Stimulated activated CD4-positive, alpha-beta T cell treated with anti-CD3 and anti-CD28 coated beads, Interleukin-15, amount 100 ng/mL, for 24 hours (primary cell): ENCODE measurements at places on chromosomes 5 and 9.

DNA sequence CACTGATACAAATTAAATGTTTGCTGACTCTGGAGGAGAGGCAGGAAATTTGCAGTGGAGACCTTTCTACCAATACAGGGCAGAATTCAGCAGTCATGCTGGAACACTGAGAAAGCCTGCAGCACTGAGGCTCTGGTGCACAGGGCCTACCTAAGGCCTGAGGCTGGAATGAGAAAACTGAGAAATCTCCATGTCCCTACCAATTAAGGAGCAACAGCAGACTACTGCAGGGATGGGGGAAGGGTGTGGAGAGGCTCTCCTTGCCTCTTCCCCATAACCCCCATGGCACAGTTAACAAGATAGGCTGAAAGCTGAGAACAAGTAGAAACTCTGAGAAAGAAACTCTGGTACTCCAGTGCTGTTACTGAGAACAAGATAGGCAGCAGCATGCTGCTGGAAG lies 10.5 kb downstream of the FBXO4 start:
- no peak for DNase-seq

- no peak for DNase-seq
These were observed 9.0 kb downstream of the ANXA6 start for GRCh38 chr5:151148583-151148982.

DNA sequence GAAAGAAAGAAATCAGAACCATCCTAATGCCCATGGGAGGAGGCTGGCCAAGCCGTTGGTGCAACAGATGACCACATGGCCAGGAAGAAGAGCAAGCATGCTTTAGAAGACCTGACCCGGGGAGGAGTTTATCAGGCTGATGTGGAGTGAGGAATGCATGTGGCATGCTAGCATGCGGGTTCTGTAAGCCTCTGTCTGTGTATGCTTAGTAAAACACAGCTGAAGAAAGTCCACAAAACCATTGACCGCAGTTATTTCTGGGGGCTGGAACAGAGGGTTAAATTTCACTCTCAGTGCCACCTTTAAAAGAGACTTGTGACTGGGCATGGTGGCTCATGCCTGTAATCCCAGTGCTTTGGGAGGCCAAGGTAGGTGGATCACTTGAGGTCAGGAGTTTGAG lies 19.1 kb downstream of the GFI1B start:
- DNase-seq = no peak

DNA sequence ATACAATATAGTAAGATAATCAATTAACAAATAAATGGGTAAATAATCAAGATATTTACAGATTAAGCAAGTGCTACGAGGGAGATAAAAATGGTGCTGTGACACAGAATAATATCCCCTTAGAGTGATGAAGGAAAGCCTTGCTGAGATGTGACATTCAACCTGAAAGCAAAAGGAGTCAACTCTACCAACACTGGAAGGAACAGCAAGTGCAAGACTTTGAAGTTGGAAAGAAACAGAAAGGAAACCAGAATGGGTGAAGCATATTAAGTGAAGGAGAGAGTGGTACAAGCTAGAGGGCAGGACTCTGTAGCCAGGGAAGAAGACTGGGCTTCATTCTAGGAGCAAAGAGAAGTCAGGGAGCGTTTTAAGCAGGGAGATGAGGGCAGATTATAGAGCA lies 12.2 kb upstream of the MEGF9 start:
- DNase-seq = no peak

- DNase-seq = peak; percentile 45
These were observed 34.4 kb upstream of the SLC6A3 start for GRCh38 chr5:1479581-1480188.

- no peak for DNase-seq
These were observed 58.4 kb upstream of the DAB2IP start for GRCh38 chr9:121593066-121593465.

- peak; percentile 73 for DNase-seq
These were observed 33.5 kb upstream of the CRB2 start for GRCh38 chr9:123322273-123323195.

DNA sequence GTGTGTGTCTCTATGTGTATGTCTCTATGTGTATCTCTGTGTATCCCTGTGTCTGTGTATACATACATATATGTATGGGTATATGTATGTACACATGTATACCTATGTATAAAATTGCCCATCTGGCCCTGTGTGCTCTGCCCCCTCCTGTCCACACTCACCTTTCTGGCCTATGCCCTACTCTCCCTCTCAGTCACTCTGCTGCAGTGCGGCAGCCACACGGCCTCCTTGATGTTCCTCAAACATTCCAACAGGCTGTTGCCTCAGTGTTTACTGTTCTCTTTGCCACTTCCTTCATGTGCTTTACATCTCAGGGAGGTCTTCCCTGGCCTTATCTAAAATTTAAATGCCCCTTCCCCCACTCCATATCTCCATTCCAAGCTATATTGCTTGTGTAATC lies 18.3 kb upstream of the RNF180 start:
- no peak for DNase-seq

DNA sequence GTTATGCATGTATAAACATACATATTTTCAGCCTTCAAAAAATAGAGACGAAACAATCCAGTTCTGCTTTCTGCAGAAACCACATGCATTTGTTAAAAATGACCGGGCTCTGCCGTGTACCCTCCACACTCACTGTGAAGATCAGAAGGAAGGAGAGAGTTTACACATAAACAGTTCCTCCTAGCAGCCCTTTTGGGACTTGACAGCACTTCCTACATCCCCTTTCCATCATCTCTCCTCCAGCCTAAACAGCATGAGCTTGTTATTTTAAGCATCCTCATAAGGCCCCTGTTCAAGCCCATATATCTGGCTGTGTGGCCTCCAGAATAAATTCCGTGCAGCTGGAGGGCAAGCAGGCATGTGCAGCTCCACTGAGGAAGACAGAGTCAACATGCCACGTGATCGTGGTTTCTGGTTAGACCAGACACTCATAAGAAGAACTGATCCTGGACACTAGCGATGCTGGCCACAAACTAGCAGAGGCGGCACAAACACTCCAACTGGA lies 42.2 kb downstream of the NIPAL4 start:
- DNase-seq = no peak

DNA sequence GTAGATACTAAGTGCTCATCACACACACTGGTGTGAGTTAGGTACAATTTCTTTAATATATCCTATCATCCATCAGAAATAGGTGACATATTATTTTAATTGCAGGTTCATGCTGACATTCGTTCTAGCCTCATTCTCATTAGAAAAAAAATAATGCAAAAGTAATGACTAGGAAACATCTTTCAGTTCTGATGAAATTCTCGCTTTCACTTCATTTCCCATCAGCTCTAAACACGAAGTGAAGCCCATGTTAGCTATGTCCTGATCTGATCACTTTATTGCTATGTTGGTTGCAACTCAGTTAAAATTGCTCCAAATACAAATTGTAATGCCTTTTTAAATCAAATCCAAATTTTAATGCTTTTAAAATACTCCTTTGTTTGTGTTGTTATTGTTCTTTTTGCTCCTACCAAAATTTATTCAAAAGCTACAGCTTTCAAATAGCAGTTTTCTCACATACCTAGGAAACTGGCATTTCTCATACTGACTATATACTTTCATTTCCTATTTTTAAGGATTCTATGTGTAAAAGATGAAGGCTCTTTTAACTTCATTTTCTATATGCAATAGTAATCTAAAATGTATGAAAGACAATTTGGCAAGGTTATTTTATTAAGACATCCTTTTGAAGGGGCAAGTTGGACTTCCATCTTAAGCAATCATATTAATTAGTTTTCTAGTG lies 1237.8 kb upstream of the ACO1 start:
- no peak for DNase-seq

DNA sequence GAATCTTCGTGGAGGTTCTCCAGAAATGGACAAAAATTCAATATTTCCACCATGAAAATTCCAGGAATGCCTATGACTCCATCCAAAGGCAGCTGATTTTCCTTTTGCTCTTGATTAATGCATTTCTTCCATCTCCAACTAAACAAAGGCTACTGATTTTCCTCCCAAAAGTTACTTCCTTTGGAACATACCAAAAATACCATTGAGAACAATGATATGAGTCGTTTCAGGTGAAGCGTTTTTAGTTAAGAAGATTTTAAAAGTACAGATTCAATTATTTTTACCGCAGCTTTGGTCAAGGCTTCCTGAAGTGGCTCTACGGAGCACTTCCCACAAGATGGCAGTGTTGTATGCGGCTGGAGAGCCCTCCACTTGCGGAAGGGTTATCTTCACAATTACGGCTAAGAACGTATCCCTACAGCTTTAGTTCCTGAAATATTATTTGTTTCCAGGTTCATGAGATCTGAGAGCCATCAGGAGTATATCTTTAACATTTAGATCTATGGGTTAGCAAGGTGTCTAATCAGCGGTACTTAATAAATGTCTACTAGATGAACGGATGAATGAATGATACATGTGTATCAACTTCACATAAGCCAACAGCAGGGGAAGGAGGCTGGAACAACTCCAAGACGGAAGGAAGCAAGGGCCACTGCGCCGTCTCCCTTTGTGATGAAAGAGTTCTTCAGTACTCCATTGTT lies 35.9 kb upstream of the ARSB start:
- DNase-seq = peak; percentile 58

GRCh38 chr5:154829181-154829588 lies 21.2 kb downstream of the FAXDC2 start:
- no peak for DNase-seq

DNA sequence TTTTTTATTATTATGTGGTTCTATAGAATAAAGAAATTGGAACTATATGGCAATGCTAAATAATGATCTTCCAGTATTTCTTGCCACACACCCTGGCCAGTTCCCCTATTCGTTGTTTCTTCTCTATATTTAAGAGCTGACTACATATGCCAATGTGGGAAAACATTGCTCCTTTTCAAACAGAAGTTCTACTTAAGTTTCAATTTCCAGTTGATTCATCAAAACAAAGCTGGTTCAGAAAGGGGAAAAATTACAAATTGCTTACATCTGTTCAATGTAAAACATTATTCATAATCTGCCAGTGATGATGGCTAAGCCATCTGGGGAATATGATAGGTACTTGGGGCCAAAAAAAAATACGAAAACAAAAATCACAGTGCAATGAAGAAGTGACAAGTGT lies 76.9 kb downstream of the ST8SIA4 start:
- DNase-seq = no peak

GRCh38 chr9:94478755-94479730 lies 75.8 kb upstream of the PCAT7 start:
- no peak for DNase-seq

DNA sequence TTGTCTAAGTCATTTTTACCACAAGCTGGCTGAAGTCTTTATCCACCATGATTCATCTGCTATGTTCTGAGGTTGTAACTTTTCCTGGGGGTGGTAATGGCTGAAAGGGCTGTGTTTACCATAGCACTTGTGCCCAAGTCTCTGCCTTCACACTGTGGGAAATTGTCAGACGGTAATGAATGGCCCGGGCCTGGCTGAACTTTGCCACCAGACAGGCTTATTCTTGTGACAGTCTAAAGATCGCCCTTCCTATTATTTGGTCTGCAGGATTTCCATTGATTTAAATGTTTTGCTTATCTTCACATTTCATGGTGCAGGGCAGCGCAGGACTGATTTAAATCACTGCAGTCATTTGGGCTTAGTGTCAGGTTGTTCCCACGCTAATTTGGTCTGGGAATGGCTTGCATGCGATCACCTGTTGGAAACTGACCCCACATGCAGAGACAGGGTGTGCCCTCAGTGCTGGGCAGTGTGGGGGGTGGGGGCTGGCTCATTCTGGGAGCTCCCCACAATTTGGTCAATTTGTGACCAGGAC lies 109.3 kb upstream of the ICE1 start:
- DNase-seq = no peak

- DNase-seq = no peak
These were observed 123.7 kb upstream of the NFIB start for GRCh38 chr9:14437354-14438231.

GRCh38 chr5:14009575-14009974 lies 65.1 kb upstream of the DNAH5 start:
- DNase-seq = no peak

DNA sequence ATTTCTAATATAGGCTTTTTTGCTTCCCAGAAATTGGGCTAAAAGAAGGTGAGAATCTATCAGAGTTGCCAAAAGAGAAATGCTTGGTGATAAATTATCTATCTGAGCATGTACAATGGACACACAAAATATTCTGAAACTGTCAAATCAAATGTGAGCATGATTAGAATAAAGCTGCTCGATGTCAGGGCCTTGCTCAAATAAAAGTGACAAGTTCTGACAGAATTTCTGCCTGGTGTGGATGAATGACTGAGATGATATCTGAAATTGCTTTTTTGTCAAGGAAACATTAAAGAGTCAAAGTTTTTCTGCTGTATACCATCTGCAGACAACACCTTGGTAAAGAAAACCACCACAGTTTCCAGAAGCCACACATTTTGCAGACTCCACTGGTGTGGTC lies 128.8 kb downstream of the GABRG2 start:
- DNase-seq = no peak

DNA sequence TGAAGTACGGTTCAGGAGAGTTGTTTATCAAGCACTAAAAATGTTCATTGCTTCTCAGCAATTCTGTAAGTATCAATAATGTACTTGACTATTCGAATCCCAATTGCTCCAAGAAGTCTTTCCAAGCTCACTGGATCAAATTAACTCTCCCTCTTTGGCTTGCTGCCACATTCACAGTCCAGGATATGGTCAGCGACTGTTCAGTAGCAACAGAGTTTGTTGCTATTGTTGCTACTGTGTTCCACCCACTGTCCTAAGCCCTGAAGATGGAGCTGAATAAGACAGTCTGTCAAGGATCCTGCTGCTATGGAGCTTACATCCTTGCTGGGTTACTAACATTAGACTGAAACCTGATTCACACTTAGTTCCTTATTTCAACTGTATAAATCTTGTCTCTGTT lies 110.8 kb downstream of the FGF10 start:
- no peak for DNase-seq

DNA sequence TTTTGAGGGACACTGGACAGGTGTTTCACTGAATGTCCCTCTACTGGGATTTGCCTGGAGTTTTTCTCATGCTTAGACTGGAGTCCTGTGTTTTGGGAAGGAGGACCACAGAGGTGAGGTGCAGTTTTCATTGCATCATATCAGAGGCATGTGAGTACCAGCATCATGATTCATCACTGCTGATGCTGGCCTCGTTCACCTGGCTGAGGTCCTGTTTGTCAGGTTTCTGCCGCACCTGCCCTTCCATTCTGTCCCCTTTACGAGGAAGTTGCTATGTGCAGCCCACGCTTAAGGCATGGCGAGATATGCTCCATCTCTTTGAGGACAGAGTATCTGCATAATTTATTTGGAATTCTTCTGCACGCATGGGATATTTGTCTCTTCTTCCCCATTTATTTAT lies 162.1 kb downstream of the TENT4A start:
- no peak for DNase-seq

DNA sequence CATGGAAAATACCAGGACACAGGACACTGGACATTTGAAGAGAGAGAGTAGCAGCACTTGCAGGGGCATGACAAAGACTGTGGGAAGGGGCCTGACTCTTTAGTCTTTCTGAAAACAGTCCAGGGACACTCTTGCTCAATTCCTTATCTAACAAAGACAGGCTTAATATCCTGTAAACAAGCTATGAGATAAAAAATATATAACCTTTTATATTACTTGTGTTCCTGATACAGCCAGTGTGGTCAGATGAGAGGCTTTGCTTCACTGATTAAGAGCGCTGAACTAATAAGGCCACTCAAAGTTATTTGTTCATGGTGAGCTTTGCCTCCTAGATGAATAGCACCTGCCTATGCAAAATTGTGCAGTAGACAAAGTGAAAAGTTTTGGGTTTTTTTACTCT lies 518.7 kb downstream of the LRRC70 start:
- DNase-seq = no peak
